ENCODE measurements at places on chromosomes 7 and 10.

DNA sequence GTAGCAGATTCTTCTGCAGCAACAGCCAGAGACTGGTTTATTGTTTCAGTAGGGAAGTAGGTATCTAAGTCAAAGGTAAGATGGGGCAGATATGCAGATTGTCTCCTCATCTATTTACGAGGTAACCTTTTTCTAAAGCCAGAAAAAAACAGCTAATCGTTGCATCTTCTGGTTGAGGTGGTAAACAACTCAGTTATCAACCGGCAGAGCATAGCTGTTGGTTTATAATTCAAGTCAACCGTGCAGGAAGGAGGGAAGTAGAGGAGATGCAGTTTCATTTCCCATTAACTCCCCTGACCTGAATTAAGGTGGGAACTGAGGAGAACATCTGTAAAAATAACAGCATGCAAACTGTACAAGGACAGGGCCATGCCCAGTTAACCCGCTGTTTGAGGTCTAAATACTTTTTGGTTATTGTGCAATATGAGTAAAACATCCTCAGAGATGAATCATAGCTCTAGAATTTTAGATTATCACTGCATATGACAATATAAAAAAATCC lies 156.5 kb upstream of the ITGB1 start:
- DNase-seq: peak; percentile 69

DNA sequence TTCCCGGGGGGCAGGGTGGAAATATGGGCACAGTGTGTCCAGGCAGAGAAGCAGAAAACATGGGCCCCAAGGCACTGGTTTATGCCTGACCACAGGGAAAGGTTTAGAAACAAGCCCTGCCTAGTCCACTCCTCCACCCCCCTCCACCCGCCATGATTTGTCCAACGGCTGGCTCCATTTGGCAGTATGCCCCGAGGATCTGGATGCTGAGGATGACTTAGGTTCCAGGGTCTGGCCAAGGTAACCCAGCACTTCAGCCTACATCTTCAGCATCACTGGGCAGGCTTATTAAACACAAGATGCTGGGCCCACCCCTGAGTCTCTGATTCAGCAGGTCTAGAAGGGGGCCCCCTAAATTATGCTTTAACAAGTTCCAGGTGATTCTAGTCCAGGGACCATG lies 121.9 kb downstream of the RALA start:
- DNase-seq: no peak

DNA sequence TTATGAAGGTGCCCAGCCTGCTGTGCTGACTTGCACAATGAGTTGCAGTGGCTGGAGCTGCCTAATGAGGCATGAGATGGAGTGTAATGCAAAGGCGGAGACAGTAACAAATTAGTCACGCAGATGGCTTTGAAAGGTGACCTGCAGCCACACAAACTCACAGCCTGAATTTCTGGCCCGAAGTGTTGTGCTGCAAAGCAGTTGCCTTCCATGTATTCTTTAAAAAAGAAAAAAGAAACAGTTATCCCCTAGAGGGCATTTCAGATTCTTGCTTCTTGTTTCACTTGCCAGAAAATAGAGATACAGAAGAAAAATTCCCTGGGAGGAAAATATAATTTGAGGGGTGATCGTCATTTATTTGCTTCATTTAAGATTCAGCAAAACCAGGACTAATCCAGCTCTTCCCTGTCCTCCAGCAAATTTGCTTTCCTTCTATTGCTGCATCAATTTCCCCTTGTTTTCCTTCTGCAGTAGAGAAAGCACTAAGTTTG lies 239.9 kb downstream of the ADRA2A start:
- no peak for DNase-seq

GRCh38 chr10:35447693-35448407 lies 111.5 kb downstream of the CCNY start:
- DNase-seq: no peak

DNA sequence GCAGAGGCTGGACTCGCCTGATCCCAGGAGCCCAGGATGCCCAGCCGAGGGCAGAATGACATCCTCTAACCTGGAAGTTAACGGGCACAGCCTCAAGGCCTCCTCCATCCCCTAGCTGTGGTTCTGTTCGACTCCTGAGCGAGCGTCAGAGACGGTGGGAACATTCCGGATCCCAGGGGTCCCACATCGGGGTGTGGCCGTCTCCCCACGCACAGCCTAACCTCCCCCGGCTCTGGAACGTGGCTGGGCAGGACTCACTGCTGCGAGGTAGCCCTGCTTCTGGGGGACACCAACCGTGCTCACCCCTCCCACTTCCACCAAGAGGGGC lies 8.4 kb downstream of the FOXL3 start:
- DNase-seq: no peak

- DNase-seq: no peak
Measured at GRCh38 chr7:157009778-157010587, 480 bp downstream of the MNX1 start.

DNA sequence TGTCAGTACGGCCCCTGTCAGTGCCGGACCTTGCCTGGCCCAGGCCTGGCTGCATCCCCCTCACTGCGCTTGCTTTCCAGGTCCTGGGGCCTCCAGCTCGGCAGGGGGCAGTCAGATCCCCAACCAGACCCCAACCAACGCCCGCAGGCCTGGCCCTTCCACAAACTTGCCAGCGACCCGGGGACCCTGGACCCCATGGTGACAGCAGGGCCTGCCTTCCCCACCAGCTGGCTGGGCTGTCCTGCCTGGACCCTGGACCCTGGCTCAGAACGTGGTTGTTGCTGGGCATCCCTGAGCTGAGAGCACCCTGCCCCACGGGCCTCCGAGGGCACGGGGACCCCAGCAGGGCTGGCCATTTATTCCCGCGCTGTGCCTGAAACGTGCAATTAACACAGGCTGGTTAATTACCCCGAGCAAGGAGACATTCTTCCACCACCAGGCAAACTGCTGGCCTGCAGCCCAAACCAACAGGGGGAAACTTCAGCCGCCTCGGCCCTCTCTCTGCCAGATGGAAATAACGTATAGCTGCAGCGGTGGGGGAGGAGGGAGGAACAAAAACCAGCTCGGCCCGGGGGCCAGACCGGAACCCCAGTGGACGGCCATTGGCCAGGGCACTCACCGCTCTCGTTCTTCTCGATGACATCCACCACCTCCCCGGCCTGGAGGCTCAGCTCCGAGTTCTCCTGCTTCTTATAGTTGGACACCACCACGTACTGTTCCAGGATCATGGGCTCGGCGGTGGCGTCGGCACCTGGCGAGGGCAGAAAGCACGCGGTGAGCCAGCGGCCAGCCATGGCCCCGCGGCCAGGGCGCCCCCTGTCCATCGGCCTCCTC lies 167.1 kb downstream of the NEURL1 start:
- DNase-seq: peak; percentile 22

DNA sequence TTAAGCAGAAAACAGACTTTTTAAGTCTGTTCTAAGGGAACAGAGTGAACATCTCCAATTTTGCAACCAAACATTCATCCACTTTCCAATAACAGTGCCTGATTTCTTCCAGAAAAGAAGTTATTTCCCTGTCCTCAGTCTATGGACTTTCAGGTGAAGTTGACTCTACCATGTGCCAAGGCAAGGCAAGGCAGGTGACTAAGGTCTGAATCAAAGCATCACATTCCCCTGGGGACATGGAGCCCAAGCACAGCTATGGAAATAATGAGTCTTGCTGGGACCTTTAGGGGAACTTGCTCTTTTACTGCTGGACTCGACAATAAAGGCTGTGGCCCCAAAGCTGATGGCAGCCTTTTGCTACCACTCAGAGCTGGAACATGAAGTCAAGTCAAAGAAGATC lies 182.2 kb downstream of the FGFR2 start:
- DNase-seq: no peak

DNA sequence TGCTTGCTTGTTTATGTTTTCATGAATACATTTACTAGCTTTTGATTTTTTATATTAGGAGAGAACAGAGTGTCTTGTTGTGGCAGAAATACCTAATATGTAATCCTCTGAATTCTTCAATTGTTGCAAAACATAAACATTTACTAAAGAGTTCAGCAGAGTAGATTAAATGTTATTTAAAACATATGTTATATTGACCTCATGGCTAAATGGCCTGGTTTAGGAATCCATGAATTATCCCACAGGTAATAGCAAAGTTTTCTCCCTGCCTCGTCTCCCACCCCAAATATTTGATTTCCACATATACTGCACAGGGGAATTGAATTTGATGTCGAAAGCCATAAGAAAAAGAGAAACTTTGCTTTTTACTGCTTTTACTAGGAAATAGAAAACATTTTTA lies 111.8 kb downstream of the ADK start:
- no peak for DNase-seq

Data from activated CD4-positive, alpha-beta T cell treated with anti-CD3 and anti-CD28 coated beads, Interleukin-10, Interleukin-2, amounts not matched to agents 100 ng/mL and 50 ng/mL, durations not matched to agents 16 hours and 8 hours (primary cell).